ENCODE measurements at places on chromosomes 3 and 15. TPM values are rescaled to one million over a fixed set of nuclear protein-coding genes. Genes with fewer than 3 reads are reported as not detected.

DNA sequence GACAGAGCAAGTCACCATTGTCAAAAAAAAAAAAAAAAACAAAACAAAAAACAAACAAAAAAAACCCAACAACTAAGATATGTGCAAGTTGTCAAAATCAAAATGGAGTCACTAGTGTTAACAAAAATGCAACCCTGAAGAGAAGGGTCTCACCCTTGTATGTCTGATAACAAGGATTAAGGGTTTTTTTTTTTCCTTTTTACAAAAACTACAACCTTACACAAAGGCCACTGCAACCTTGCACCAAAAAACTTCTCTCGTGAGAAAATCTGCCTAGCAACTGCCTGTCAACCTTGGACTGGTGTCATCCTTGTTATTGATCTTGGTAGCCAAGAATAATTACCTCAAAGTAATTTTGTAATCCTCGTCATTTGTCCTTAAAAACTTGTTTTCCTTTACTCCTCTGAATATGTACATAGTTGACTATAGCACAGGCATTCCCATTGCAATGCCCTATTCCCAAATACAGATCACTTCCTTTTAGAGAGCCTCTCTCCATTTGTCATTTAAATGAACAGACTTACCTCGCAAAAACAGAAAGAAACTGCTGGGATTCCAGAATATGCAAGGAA is 24.0 kb downstream of the TFRC start:
- DNase-seq = no peak

GRCh38 chr3:71978150-71978721 is 193.3 kb upstream of the PROK2 start:
- DNase-seq = no peak

- no peak for DNase-seq
Observed at GRCh38 chr15:31101262-31102038, at the start of gene TRPM1. TSS of gene TRPM1 (minus strand) at chr15:31101725. CDS start at chr15:31081355, 20,370 bp downstream.

Gene GOLGA6B
- not detected for total RNA-seq

Gene GP5
- not detected for total RNA-seq

Data from endodermal cell (in vitro differentiated cells).